Activated naive CD8-positive, alpha-beta T cell treated with anti-CD3 and anti-CD28 coated beads for 36 hours (primary cell): ENCODE measurements at places on chromosomes 3 and 15. TPM values are rescaled to one million over a fixed set of nuclear protein-coding genes. Genes with fewer than 3 reads are reported as not detected.

Gene ARPP21
- not detected for total RNA-seq

Gene TLR9
- total RNA-seq = 1.4 TPM

- DNase-seq = no peak
Observed at GRCh38 chr15:75048394-75048793, 25.0 kb downstream of the PPCDC start.

DNA sequence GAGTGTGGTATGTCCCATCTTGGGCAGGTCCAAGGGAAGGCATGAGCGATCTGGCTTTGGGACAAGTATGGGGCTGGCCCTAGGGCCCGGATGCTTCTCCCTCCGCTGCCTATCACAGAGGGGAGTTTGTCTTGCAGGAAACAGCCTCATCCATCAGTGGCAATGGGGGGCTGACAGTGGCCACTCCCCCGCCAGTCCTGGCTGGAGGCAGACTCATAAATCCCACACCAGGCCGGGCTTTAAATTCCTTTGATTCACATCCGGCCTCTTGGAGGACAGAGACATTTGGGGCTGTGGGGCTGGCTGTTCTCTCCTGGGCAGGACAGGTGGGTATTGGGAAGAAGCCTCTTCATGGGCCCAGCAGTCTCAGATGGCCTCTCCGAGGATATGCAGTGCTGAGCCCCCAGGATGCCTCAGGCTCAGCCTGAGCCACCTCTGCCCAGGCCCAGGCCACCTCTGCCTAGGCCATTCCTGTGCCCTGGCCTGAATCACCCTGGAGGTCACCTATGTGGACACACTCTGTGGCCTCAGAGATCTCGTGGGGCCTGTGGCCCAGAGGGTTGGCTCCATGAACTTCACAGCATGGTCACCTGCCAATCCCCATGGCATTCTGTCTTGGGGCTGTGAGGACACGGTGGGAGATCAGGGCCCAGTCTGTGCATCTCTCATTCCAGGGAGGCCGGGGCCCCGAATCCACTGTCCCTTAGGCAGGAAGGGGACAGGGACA is 84.2 kb upstream of the GOLGA6L4 start:
- DNase-seq = no peak

- DNase-seq = no peak
Observed at GRCh38 chr3:54936561-54936960, 8.7 kb upstream of the LRTM1 start.

Gene RLBP1
- total RNA-seq = not detected

Gene SAMD7
- total RNA-seq = not detected

Gene SERINC4
- 0.08 TPM for total RNA-seq

DNA sequence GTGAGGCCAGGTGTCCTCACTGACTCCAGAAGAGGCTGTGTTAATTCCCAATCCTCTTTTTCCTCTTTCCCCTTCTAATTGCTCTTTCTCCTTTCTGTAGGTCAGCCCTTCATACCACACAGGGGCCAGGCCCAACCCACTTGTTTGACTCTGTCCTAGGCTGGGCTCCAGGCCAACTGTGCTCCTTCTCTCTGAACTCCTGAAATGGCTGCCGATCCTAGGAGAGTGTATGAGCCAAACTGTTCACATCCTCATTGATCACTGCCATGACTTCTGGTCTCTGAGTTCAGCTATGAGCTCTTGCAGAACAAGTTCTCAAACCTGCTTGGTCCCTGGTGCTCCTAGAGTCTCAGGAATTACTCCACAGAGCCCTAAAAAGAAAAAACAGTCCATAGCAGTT is 145.1 kb downstream of the VGLL4 start:
- no peak for DNase-seq

- DNase-seq = no peak
Observed at GRCh38 chr15:34610354-34610753, 26.9 kb upstream of the GOLGA8B start.

Gene CPA3
- not detected for total RNA-seq

Gene DNAH12
- 0.08 TPM for total RNA-seq

Gene UPK1B
- total RNA-seq = not detected

DNA sequence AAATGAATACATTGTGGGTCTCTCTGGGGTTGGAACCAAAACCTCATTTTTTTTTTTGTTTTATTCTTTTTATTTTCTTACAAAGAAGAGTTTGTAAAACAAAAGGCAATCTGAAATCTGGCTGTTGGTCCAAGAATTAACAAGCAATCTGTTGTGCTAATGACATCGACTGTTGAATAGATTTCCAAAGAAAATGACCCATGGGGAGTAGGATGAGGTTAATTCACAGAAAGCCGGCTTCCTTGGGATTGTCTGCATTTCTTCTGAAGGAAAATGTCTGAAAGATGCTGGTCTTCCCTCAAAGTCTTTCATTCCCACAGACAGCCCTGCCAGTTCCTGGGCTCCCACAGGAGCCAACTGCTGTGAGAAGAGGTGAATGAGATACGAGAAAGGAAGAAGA is 92.9 kb downstream of the LRRC3B start:
- no peak for DNase-seq

GRCh38 chr3:159057621-159058020 is 255.8 kb downstream of the MFSD1 start:
- no peak for DNase-seq

DNA sequence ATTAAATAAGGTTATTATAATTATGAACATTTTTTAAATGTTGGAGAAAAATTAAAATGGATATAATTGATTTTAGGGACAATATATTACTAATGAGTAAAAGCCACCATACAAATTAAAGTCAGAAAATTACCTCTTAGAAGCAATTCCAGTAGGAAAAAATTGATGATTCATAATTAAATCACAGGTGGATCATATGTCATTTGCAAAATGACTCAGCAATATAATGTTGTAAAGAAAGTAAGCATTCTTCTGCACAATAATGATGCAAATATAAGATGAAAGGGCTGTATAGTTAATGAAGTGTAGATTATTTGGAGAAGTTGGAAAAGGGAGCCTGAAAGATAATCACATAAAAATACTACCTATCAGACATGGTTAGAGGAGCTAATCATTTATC is 25.8 kb downstream of the ZPLD1 start:
- DNase-seq = no peak

Gene FBXO40
- not detected for total RNA-seq

- no peak for DNase-seq
Observed at GRCh38 chr3:11444404-11444803, 172.2 kb downstream of the ATG7 start.

DNA sequence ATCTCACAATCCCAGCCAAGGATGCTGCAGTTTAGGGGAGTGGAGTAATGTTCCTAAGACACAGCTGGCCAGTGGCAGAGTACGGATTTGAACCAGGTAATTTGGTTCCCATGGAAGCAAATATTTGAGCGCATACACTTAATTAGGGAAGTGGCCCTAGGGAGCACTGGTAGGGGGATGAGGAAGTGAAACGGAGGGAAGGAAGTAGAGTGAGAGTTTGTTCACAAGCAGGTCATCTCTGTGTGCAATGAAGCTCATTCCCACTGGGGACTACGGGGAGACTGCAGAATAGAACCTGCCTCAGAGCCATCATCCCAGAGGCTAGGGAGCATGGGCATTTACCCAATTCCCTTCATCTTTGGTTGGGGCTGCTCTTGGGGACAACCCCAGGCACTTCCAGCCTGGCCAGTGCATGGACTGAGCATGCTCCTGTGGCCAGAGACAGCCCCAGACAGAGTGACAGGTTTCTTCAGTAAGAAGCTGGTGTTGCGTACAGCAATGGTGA is 317.2 kb upstream of the PROK2 start:
- DNase-seq = no peak

Gene GP5
- 0.80 TPM for total RNA-seq
